ENCODE measurements at places on chromosomes 12 and 14.

- DNase-seq = no peak
Observed at GRCh38 chr12:3250576-3250975, 173.4 kb downstream of the TSPAN9 start.

DNA sequence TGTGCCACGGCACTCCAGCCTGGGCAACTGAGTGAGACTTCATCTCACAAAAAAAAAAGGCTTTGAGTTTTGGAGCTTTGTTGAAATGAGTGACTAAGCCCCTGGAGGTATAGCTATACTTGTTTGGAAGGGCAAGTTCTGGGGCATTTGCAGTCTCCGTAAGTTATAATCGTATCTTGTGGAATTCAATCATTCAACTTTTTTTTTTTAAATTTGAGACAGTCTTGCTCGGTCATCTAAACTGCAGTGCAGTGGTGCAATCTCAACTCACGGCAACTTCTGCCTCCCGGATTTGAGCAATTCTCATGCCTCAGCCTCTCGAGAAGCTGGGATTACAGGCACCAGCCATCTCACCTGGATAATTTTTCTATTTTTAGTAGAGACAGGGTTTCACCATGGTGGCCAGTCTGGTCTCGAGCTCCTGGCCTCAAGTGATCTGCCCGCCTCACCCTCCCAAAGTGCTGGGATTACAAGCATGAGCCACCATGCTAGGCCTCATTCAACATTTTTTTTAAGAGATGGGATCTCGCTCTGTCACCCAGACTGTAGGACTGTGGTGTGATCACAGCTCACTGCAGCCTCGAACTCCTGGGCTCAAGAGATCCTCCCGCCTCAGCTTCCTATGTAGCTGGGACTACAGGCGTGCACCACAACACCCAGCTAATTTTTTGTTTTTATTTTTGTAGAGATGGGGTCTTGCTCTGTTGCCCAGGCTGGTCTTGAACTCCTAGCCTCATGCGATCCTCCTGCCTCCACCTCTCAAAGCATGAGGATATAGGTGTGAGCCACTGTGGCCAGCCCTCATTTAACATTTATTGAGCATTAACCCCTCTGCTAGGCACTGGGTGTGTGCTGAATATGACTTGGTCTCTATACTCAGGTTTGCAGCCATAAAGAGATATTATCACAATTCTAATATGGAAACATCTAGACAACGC is 133.7 kb upstream of the MAP1LC3B2 start:
- DNase-seq = no peak

GRCh38 chr14:81728447-81728846 is 194.8 kb upstream of the SEL1L start:
- DNase-seq = no peak

GRCh38 chr14:51844081-51844881 is 16.1 kb upstream of the GNG2 start:
- DNase-seq = no peak

DNA sequence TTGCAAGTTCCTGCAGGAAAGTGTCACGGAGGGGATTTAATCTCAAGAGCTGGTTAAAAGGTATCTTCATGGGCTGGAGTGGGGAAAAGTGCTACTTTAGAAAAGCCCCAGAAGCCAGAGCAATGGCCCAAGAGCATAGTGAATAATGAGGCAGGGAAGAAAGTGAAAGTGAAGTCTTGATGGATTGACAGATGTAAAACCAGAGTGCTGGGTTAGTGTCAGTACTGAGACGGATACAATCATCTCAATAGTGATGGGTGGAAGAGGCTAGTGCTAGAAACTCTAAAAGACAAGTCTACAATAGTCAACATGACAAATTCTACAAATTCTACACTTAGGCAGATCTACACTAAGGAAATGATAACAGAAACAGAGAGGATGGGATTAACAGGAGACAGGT is 68.1 kb downstream of the CIT start:
- DNase-seq = no peak

DNA sequence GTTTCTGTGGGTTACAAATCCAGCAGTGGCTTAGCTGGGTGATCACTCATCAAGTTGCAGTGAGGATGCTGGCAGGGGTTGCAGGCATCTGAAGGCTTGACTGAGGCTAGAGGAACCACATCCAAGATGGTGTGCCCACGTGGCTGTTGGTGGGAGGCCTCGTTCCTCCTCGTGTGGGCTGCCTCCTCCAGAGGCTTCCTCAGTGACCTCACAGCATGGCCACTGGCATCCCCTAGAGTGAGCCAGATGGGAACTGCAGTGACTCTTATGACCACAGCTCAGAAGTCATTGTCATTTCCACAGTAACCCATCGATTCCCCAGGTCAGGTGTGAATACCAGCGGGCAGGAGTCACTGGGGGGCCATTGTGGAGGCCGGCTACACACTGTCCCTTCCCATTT is 17.8 kb downstream of the AACS start:
- no peak for DNase-seq

- DNase-seq = no peak
Observed at GRCh38 chr12:116009805-116010204, 267.7 kb downstream of the MED13L start.

DNA sequence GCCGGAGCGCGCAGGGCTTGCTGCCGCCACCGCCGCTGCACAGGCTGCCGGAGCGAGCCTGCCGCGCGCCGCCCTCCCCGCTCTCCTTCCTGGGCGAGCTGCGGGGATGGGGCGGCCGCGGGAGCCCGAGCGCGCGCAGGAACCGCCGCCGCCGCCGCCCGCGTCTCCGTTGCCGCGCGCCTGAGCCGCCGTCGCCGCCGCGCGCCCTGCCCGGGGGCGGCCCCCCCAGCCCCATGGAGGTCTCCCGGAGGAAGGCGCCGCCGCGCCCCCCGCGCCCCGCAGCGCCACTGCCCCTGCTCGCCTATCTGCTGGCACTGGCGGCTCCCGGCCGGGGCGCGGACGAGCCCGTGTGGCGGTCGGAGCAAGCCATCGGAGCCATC is 352 bp downstream of the PLXNC1 start:
- no peak for DNase-seq

GRCh38 chr12:113149361-113150150 is at the start of gene CFAP73:
Gene CFAP73, plus strand, starts transcription at chr12:113149724. Its CDS starts 134 bp downstream, at chr12:113149858.
- peak; percentile 54 for DNase-seq

GRCh38 chr12:64612843-64613242 is 2.5 kb downstream of the RASSF3 start:
- DNase-seq = no peak

DNA sequence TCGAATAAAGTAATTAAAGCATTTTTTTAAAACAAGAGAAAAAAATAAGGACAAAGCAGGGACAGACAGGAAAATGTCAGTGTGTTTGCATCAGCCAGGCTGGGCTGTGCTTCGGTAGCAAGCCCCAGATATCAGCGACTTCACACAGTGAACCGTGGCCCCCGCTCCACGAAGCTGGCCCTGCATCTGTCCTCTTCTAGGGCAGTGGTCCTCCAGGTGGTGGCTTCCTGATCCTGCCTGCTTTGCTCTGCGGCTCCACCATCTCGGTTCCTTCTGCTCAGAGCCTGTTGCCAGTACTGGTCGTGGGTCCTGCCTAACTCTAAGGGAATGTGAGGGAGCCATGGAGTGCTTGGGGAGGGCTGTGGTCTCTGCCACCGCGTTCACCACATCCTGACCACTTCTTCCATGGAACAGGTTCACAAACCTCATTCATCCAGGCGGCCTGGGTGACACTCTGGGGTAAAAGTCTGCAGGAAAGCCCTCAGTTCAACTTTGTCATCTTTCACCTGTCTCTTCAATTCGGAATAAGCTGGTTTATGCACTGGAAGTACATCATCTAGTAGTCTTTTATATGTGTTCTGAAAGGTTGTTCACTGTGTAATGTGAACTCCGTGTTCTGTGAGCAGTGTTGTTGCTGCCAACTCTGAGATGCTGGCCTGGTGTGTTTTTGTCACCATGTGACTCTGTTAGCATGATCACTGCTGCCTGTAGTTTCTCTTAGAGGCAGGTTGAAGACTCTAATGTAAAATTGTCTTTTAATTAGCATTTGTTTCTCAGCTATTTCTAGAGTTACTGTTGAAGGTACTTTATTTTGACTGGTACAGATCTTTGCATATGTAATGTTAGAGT is 47.9 kb downstream of the ANKRD9 start:
- peak; percentile 40 for DNase-seq

DNA sequence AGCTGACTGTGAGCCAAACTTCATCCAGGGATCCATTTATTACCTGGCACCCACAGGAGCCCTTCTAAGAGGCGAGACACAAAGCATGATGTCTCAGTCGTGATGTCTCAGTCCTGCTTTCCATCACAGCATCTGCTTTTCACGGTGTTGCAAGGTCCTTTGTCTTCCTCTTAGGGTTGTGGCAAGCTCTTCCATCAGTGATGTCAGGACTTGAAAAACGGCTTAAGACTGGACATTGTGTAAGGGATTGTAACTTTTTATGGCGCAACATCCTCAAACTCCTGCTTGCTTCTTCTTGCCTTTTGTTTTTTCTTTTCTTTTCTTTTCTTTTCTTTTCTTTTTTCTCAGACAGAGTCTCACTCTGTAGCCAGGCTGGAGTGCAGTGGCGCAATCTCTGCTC is 586.5 kb upstream of the TMEM132C start:
- no peak for DNase-seq

DNA sequence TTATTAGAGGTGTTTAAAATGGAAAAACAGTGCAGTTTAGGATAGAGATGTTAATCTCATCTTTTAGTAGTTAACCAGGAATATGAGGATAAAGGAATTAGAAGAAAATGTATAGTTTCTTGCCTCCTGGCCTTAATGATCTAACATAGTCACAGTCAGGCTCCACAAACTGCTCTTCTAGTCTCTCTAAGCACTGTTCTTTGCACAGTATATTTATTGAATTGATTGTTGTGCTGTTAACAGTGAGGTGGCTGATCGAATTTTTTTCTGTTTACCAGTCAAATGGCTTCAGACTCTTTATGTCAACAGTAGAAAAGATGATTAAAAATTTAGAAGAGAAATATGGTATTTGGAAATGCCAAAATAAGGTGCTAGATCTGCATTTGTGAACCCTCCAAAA is 37.8 kb downstream of the ATF7IP start:
- no peak for DNase-seq

GRCh38 chr14:91396959-91397815 is 20.4 kb downstream of the CCDC88C start:
- peak; percentile 92 for DNase-seq

GRCh38 chr12:2417481-2418160 is 364.8 kb downstream of the CACNA1C start:
- DNase-seq = no peak

- DNase-seq = no peak
Observed at GRCh38 chr14:97592341-97592980, 795.3 kb downstream of the VRK1 start.

DNA sequence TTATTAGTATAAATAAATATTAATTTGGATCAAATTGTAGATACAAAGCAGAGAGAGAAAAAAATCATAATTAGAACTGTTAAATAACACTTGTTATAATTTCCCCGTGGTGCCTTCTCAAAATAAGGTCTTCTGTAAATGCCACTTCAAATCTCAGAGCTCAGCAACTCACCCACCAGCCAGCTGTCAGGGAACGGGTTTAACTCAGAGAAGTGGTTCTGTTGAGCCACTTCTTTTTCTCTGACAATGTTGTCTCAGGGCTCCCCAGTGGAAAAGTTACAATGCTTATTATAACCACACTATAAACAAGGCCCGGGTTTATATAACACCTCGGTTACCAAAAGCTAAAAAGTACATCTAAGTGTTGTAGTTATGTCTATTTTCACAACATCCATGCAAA is 452.6 kb downstream of the GLT1D1 start:
- no peak for DNase-seq

- DNase-seq = no peak
Observed at GRCh38 chr12:132157733-132158409, 13.6 kb downstream of the NOC4L start.

- no peak for DNase-seq
Observed at GRCh38 chr12:99026332-99027054, 381.4 kb downstream of the APAF1 start.

DNA sequence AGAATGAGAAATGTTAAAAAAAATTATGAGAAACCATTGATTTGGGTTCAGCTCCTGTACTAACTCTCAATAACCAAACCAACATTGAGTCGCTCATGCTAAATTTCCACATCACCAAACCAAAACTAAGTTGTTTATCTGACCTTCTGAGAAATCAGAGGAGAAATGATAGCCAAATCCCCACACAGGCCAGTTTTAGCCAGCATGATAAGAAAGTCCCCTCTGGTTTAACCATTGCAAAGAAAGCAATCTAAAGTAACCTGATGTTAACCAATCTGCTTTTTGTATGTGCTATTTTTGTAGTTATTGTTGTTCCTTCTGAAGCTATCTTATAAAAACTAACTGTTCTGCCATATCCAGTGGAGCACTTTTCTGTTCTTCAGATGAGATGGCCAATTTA is 599.7 kb downstream of the SLC16A7 start:
- DNase-seq = no peak

GRCh38 chr12:31783996-31784645 is 55.3 kb upstream of the AMN1 start:
- DNase-seq = no peak

DNA sequence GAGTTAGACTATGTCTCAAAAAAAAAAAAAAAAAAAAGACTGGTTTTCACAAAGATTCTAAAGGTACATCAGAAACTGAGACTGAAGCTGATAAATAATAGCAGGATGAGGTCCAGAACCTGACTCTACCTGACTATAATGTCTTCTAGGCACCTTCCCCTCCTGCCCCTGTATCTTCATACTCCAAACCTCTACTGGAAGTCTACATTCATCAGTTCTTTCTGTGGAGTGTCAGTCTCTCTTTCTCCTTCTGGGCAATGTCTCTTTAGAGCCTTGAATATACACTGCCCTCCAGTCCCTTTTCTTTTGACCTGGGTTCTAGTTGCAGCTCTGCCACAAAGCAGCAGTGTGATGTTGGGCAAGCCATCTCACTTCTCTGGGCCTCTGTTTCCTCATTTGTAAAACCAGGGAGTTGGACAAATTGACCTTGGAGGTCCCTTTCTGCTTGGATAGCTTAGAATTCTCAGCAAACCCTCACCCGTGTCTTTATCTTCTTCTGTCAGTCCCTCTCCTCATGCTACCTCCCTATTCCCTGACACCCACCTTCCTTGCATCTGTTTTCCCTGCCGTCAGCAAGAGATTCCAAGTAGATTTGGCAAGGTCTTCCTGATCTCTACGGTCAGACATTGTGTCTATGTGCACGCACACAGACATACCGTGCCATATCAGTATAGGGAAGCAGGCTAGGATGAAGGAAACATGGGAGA is 4.3 kb downstream of the NFE2 start:
- no peak for DNase-seq

Data from Jurkat, Clone E6-1 (cell line).